Chondrocyte (in vitro differentiated cells): ENCODE measurements at places on chromosomes 1 and 21. TPM values are rescaled to one million over a fixed set of nuclear protein-coding genes. Genes with fewer than 3 reads are reported as not detected.

The GCSAML gene
- total RNA-seq: not detected in 3 replicates

The CFHR3 gene
- total RNA-seq: 0.31 TPM in 1 of 3 replicates, not detected in the others

The ASTN1 gene
- total RNA-seq: not detected in 3 replicates

The PGLYRP4 gene
- total RNA-seq: not detected in 3 replicates

The KIF21B gene
- total RNA-seq: 1.1 to 2.6 TPM (median 2.6 TPM) in 3 replicates

The AMY1A gene
- not detected in 3 replicates for total RNA-seq

The KANK4 gene
- 1.3 to 3.4 TPM (median 1.4 TPM) in 3 replicates for total RNA-seq

The TAS1R1 gene
- not detected in 3 replicates for total RNA-seq

- H3K27ac ChIP-seq: no peak overlapping the region
- no peaks in the 10 kb centered on the region for H3K36me3 ChIP-seq
- no peak for DNase-seq
- no peaks in the 10 kb centered on the region for H3K27me3 ChIP-seq
- H3K4me3 ChIP-seq: no peak overlapping the region
These were observed 467.8 kb downstream of the CAMTA1 start for GRCh38 chr1:7253118-7253480.

DNA sequence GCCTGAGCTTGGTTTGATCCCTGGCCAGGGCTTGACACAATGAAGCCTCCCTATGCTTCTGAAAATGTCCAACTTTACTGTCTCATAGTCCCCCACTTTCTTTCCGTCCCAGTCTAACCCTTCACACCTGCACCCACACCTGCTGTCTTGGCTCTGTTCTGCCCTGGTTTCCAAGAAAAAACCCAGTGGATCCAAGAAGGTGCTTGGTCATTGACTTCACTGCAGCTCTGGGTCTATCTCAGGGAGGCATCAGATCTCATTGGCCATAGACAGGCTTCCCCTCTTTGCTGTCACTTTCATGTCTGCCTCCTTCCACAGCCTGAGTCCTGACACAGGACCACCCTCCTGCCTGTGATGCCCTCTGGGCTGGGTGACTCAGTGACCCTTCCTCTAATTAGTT lies 37.8 kb upstream of the ETV3 start:
- no peak for DNase-seq
- H3K27me3 ChIP-seq: peaks cover 52% of the 10 kb centered on the region
- H3K4me1 ChIP-seq: no peaks in the 10 kb centered on the region
- H3K4me3 ChIP-seq: no peak overlapping the region
- H3K27ac ChIP-seq: no peak overlapping the region

GRCh38 chr1:222791006-222791710 lies 23.7 kb upstream of the DISP1 start:
- H3K36me3 ChIP-seq: no peaks in the 10 kb centered on the region
- peaks cover 3% of the 10 kb centered on the region for H3K27me3 ChIP-seq
- DNase-seq: no peak
- H3K4me3 ChIP-seq: no peak overlapping the region
- H3K4me1 ChIP-seq: peaks cover 2% of the 10 kb centered on the region

DNA sequence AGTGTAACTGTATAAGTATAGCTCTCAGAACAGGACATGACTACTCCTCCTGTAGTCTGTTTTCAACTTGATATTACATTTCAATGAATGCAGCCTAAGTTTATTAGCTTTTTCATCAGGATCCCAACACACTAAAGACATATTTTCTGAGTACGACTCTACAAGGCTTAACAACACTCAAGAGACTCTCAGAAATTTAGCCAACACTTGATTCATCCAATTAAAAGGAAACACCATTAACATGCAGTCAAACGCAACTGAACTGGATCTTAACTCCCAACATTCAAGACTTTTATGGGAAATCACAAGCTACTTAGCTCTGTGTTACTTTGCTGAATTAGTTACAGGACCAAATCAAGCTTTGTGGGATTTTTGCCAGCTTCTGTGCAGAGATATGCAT lies 65.2 kb upstream of the SGIP1 start:
- no peaks in the 10 kb centered on the region for H3K27me3 ChIP-seq
- no peak overlapping the region for H3K4me3 ChIP-seq
- H3K36me3 ChIP-seq: no peaks in the 10 kb centered on the region
- H3K27ac ChIP-seq: no peak overlapping the region
- DNase-seq: no peak

DNA sequence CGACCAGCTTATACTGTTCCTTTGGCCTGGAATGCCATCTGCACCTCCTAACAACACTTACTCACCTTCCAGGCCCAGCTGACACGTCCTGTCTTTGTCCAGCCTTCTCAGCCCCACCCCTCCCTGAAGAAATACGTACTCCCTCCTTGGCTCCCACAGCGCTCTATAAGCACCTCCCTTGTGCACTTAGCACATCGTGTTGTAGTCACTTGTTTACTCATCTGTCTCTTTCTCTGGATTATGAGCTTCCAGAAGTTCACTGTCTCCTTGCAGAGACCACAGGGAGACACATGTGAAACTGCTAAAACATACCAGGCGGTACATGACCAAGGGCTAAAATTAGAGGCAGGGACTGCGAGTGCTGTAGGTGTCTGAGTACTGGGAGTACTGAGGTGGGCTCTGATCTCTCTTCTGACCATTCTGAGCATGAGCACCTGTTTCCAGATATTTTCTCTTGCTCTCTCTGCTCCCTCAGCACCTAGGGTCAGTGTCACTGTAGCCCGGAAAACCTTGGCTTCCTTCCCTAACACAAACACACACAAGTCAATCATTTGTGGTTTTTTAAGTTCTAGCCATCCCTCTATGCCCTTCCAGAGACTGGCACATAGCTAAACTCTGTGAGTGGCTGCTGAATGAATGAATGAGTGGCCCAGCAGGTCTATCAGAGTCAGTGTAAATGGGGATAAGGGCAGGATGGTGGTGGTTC lies 5.1 kb downstream of the DCST1 start:
- H3K36me3 ChIP-seq: no peaks in the 10 kb centered on the region
- H3K27ac ChIP-seq: no peak overlapping the region
- peaks cover 4% of the 10 kb centered on the region for H3K4me1 ChIP-seq
- DNase-seq: no peak

GRCh38 chr1:92410706-92411105 lies 76.0 kb downstream of the GFI1 start:
- H3K4me3 ChIP-seq: no peak overlapping the region
- no peaks in the 10 kb centered on the region for H3K4me1 ChIP-seq
- no peaks in the 10 kb centered on the region for H3K36me3 ChIP-seq
- DNase-seq: no peak
- no peaks in the 10 kb centered on the region for H3K27me3 ChIP-seq
- no peak overlapping the region for H3K27ac ChIP-seq

GRCh38 chr1:21841852-21842466 lies 29.9 kb downstream of the LDLRAD2 start:
- no peaks in the 10 kb centered on the region for H3K4me1 ChIP-seq
- peaks cover 36% of the 10 kb centered on the region for H3K36me3 ChIP-seq
- no peak for DNase-seq
- H3K4me3 ChIP-seq: no peak overlapping the region
- no peaks in the 10 kb centered on the region for H3K27me3 ChIP-seq
- no peak overlapping the region for H3K27ac ChIP-seq

- H3K27ac ChIP-seq: no peak overlapping the region
- peaks cover 40% of the 10 kb centered on the region for H3K27me3 ChIP-seq
- H3K4me1 ChIP-seq: no peaks in the 10 kb centered on the region
- no peak for DNase-seq
- H3K36me3 ChIP-seq: no peaks in the 10 kb centered on the region
- H3K4me3 ChIP-seq: no peak overlapping the region
These were observed 3.0 kb downstream of the FCAMR start for GRCh38 chr1:206967096-206967849.

- H3K27ac ChIP-seq: no peak overlapping the region
- peaks cover 13% of the 10 kb centered on the region for H3K4me1 ChIP-seq
- H3K36me3 ChIP-seq: no peaks in the 10 kb centered on the region
- no peak for DNase-seq
- H3K27me3 ChIP-seq: peaks cover 11% of the 10 kb centered on the region
These were observed 77.9 kb upstream of the EXO1 start for GRCh38 chr1:241770115-241770514.

DNA sequence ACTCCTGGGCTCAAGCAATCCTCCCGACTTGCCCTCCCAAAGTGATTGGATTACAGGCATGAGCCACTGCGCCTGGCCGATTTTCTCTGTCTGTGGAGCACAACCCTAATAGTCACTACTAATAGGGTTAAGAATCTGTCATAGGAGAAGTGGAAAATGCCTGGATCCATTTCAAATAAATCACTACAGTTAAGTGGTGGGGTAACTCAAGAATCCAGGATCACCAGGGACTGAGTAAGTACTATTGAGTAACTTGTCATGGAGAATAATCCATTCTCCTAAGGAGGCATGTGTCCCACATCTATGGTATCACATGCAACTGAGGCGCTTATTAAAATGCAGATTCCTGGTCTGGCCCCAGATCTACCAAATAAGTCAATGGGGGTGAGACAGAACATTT lies 53.2 kb downstream of the OPTC start:
- peaks cover 19% of the 10 kb centered on the region for H3K4me1 ChIP-seq
- no peak for DNase-seq
- no peaks in the 10 kb centered on the region for H3K27me3 ChIP-seq
- no peak overlapping the region for H3K27ac ChIP-seq
- H3K36me3 ChIP-seq: no peaks in the 10 kb centered on the region

GRCh38 chr1:19122668-19123067 lies 87.4 kb downstream of the UBR4 start:
- no peak for DNase-seq
- H3K4me1 ChIP-seq: no peaks in the 10 kb centered on the region

DNA sequence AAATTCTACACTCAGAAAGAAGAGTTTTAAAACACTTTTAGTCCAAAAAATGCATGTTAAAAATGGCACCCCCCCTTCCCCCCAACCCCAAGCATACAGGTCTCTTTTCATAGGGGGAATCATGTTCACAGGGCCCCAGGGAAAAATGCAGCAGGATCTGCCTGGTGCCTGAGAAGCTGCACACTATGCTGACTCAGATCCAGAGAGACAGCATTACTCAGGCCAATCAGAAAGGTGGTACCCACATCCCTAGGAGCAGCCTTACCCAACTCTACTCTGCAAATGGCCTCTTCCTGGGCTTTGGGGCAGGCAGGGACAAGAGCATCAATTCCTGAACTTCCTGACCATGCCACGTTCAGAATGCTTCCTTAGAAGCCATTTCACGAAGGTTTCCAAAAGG lies 119.0 kb downstream of the HIVEP3 start:
- no peak overlapping the region for H3K4me3 ChIP-seq
- no peak for DNase-seq
- no peak overlapping the region for H3K27ac ChIP-seq
- H3K27me3 ChIP-seq: no peaks in the 10 kb centered on the region

DNA sequence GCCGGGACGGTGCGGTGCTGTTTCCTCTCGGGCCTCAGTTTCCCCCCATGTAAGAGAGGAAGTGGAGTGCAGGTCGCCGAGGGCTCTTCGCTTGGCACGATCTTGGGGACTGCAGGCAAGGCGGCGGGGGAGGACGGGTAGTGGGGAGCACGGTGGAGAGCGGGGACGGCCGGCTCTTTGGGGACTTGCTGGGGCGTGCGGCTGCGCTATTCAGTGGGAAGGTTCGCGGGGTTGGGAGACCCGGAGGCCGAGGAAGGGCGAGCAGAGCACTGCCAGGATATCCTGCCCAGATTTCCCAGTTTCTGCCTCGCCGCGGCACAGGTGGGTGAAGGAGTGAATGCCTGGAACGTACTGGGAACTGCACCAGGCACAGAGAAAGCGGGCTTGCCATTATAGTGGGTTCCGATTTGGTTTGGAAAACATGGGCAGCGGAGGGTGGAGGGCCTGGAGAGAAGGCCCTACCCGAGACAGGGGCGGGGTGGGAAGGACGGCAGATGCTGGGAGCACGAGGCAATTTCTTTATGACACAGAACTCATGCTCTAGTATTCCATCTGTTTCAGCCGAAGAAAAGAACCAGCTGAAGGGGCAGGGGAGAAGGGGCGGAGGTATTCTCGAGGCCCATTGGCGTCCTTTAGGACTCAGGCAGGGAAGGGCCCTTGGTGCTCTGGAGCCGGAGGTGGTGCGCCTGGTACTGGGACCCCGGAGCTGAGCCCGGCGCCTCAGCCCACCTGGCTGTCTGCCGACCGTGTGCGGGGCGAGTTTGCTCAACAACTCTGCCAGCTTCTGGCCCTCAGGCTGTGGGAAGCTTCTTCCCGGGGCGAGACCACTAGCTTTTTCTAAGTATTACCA lies 960 bp downstream of the PCSK9 start:
- H3K36me3 ChIP-seq: no peaks in the 10 kb centered on the region
- peaks cover 46% of the 10 kb centered on the region for H3K27me3 ChIP-seq
- H3K4me1 ChIP-seq: peaks cover 22% of the 10 kb centered on the region
- peak overlapping the region; percentile 69 for H3K4me3 ChIP-seq

GRCh38 chr1:23593556-23594148 lies 34.4 kb upstream of the ID3 start:
- H3K27ac ChIP-seq: no peak overlapping the region
- no peak for DNase-seq
- no peak overlapping the region for H3K4me3 ChIP-seq
- H3K4me1 ChIP-seq: peaks cover 32% of the 10 kb centered on the region
- H3K27me3 ChIP-seq: no peaks in the 10 kb centered on the region

GRCh38 chr1:4549930-4550329 lies 104.5 kb upstream of the AJAP1 start:
- no peak overlapping the region for H3K4me3 ChIP-seq
- no peaks in the 10 kb centered on the region for H3K27me3 ChIP-seq
- H3K27ac ChIP-seq: no peak overlapping the region

DNA sequence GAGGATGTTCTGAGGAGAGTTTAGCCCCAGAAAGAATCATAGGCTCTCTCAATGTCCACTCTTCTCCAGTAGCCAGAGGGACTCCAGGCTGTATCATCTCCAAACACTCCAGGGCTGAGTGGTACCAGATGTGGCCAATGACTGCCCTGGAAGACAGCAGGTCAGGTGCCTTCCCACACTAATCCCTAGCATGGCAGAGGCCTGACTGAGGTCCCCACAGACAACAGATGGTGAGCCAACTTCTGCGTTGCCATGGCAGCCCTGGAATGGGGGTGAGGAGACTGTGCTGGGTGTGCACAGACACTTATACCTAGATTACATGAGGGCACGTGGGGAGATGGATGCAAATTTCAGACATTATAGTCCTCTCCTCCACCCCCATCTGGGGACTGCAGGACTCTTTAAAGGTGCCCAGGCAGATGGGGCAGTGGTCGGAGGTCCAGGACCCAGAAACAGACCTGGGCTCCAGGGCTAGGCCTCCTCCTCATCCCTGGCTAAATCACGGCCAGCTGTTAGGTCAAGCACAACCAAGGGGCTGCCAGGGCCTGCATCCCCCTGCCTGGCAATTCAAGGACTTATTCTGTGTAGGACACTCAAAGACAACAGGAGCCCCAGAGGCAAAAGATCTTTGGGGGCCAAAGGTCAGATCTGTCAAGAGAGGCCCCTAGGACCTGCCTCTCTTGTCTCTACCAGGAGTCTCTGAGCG lies 42.9 kb downstream of the CAMK2N1 start:
- no peaks in the 10 kb centered on the region for H3K36me3 ChIP-seq
- H3K4me1 ChIP-seq: no peaks in the 10 kb centered on the region
- H3K4me3 ChIP-seq: no peak overlapping the region
- no peak for DNase-seq
- H3K27me3 ChIP-seq: peaks cover 20% of the 10 kb centered on the region

DNA sequence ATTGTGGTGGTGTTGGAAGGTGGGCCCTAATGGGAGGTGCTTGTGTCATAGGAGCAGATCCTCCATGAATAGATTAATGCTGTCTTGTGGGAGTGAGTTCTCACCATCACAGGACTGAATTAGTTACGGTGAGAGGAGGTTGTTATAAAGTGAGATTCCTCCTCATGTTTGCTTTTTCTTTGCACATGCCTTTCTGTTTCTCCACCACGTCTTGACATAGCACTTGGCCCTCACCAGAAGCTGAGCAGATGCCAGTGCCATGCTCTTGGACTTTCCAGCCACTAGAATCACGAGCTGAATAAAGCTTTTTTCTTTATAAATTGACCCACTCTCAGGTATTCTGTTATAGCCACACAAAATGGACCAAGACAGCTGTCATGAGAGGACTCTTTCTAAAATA lies 194.8 kb downstream of the PTPRU start:
- no peak overlapping the region for H3K27ac ChIP-seq
- DNase-seq: no peak
- H3K4me3 ChIP-seq: no peak overlapping the region
- H3K27me3 ChIP-seq: peaks cover 10% of the 10 kb centered on the region
- no peaks in the 10 kb centered on the region for H3K36me3 ChIP-seq
